Epithelial cell of prostate (primary cell): ENCODE measurements at places on chromosomes 4 and X.

DNA sequence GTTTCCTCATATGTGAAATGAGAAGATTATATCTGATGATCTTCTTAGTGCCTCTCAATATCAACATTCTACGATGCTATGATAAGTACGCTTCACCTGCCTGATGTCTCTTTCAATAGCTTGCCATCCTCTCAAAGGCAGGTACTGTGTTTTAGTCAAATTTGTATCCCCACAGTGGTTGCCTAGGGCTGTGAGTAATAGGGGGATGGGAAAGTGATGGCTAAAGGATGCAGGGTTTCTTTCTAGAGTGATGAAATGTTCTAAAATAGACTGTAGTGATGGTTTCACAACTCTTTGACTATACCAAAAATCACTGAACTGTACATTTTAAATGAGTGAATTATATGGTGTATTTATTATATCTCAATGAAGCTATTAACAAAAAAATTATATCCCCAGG lies 142.8 kb downstream of the HS6ST2 start:
- no peak for DNase-seq

DNA sequence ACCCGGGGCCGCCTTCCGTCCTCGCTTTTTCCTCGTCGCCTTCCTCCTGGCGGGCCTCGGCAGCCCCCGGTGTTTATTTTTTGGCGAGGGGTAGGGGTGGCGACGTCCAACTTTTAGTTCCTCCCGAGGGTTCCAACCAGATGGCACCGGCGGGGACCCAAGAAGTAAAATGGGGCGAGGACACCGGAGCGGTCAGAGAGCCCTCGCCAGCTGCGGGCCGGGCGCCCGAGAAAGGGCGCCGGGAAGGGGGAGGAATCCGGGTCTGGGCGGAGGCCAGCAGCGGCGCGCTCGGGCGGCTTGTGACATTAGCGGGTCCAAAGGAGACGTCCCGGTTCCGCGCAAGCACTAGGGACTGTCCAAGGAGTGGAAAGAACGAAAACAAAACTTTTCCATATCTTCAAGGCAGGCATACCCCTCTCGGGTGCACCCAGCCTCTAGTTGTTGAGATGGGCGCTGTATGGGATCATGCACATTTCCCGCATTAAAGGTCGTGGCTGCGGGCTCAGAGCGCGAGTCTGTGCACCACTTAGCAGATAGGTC lies 691 bp upstream of the USP46 start:
- DNase-seq, result no peak

DNA sequence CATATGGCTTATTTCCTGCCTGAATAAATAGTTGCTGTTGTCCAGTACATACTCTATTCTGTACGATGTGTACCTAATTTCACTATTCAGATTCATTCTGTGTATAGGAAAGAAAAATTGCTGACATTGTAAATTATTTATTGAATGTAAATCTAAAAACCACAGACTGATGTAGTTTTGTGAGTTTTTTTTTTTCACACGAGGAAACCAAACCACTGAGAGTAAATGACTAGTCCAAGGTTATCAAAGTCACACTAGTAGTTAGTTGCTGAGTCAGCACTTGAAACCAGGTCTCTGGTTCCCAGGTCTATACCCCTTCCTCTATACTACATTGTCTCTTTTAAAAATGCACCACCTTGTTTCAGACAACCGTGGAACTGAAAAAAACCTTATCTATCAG lies 298.3 kb upstream of the DIAPH2 start:
- DNase-seq, result no peak

DNA sequence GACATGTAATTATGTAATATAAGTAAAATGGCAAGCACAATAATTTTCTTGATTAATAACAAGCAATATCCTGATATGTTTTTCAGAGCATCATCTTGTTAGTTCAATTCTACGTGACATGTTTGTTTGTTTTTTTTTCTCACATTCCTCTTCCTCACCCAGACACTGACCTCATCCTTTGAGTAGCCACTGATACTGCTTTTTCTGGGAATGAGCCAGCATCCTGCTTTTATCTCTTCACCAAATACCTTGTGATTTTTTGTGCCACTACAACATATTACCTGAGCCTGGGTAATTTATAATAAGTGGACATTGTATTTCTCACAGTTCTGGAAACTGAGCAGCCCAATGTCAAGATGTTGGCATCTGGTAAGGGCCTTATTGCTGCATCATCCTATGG lies 484.0 kb downstream of the NAF1 start:
- DNase-seq, result no peak

DNA sequence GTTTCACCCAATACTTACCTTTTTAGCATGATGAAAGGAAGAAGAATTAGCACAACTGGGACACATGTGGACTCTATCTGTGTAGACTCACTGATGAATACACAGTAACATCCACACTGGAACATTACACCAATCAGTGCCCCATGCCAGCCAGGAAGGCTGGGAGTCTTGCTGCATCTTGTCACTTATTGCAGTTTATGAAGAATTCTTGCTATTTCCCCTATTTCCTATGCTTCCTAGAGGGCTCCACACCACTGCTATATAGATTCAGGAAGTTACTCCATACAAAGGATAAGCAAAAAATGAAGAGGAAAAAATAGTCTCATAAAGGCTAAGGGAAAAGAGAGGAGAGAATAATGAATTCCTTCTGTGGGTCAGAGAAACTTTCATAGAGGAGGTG lies 201.0 kb downstream of the CAMK2D start:
- no peak for DNase-seq

GRCh38 chrX:37722595-37722994 lies 37.0 kb downstream of the XK start:
- no peak for DNase-seq

DNA sequence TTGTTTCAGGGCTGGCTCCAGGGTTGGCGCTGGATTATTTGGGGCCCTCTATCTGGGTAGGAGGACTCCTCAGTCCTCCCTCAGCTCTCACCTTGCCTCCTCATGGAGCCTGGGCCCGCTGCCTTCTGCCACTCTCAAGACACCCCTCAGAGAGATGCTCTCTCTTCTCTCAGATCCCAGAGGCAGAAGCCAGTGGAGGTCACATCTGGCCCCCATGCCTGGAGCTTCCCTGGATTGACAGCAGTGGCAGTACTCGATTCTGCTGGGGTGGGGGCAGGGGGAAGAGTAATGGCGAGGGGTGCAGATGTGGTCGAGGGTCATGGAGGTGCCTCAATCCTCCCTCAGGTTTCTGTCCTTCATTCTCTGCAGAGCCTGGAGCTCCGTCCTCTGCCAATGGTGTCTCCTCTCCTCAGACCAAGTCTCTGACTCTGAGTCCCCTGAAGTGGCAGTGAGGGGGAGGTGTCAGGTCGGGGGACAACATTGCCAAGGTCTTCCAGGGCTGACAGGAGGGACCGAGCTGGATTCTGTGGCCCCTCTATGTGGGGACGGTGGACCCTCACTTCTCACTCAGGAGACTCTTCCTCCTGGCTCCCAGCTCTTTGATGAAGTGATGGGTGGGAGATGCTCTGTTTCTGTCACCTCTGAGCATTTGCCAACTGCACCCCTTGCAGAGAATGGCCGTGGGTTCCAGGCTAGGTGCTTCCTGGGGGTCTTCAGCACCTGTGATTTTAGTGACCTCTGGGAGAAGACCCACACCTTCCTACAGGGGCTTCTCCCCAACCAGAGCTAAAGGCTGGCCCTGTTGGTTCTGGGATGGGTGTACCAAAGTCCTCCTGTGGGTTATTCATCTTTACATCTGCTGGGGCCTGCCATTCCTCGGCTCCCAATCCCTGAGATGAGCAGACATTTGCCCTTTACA lies 10.9 kb upstream of the HSFX1 start:
- no peak for DNase-seq

DNA sequence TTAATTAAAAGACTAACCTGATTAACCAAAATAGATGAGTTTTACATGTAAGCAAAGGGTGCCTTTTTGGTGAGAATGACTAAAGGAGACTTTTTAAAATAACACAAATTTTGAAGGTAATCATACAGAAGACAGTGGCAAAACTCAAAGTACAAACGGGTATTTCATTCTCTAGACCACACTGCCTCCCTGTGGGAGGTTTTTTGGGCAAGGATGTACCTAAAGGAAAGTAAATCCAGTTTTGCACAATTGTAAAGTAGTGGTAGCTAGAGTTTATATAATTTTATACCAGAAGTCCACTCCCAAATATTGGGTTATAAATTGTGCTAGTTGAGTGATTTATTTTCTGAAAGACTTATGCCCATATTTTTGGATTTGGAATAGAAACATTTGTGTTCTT lies 201.0 kb downstream of the PAPSS1 start:
- DNase-seq, result no peak

GRCh38 chr4:150297861-150298474 lies 219.7 kb downstream of the DCLK2 start:
- DNase-seq, result no peak

GRCh38 chr4:151806511-151806927 lies 45.7 kb upstream of the GATB start:
- DNase-seq, result no peak

GRCh38 chrX:85922821-85923220 lies 124.5 kb downstream of the CHM start:
- peak; percentile 1 for DNase-seq

- no peak for DNase-seq
Observed at GRCh38 chr4:162707962-162708361, 458.7 kb downstream of the NAF1 start.

DNA sequence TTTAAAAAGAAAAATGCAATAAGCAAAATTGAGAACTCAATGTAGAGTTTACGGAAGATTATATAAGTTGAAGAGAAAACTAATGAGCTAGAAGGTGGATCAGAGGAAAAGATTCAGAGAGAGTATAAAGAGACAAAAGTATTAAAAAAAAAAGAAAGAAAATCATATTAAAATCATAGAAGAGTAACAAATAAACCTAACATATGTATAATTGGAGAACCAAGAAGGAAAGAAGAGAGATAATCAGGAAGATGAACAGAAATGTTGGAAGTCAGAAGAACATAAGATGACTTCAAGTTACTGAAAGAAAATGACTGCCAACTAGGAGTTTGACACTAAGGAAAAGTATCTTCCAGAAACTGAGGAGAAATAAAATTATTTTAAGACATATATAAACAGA lies 34.3 kb upstream of the ANTXR2 start:
- DNase-seq, result no peak

DNA sequence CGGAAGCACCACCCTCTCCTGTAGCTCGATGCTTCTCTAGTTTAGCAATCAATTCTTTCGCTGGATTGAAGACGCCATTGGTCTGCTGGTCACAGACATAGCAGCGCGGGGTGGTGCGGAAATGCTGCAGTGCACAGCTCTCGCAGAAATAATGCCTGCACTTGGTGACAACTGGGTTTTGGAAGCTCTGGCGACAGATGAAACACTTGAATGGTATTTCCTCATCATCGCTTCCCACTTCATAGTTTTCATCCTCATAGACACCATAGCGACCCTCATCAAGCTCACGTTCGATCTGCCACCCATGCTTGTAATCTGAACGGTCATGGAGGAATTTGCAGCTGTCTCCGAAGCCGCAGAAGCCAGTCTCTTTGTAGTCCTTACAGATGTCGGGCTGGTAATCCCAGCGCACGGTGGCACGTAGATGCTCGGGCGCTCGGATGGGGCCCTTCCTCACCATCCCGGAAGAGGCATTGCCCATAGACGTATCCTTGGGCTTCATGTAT lies 854 bp downstream of the RNF113A start:
- no peak for DNase-seq

DNA sequence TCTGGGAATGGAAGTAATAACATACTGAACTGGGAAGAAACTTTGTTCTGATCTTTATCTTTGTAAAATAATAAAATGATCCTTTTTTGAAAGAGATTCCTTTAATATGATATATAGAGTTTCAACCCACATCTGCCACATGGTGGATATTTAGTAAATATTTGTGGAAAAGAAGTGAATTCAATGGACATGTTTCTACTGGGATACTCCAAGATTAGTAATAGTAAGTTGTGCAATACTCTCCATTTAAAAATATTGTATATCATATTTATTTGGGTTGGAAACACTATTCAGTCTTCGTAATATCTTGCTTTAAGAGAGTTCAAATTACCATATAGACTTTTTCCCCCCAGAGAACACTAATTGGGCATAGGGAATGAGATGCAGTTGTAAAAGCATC lies 17.8 kb upstream of the ARSJ start:
- DNase-seq, result no peak

GRCh38 chr4:100797791-100798190 lies 280.0 kb upstream of the EMCN start:
- DNase-seq, result no peak

GRCh38 chr4:80321776-80322175 lies 13.8 kb upstream of the CFAP299 start:
- DNase-seq, result no peak

GRCh38 chrX:97367125-97367524 lies 483.4 kb downstream of the RPA4 start:
- DNase-seq, result no peak

DNA sequence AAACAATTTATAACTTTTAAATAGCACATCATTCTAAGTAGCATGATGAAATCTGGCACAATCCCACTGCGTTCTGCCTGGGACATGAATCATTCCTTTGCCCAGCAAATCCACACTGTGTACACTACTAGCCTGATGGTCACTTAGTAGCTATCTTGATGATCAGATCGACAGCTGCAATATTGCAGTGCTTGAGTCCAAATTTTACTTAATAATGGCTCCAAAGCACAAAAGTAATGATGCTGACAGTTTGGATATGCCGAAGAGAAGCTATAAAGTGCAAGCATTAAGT lies 86.6 kb upstream of the NPNT start:
- DNase-seq, result peak; percentile 10

DNA sequence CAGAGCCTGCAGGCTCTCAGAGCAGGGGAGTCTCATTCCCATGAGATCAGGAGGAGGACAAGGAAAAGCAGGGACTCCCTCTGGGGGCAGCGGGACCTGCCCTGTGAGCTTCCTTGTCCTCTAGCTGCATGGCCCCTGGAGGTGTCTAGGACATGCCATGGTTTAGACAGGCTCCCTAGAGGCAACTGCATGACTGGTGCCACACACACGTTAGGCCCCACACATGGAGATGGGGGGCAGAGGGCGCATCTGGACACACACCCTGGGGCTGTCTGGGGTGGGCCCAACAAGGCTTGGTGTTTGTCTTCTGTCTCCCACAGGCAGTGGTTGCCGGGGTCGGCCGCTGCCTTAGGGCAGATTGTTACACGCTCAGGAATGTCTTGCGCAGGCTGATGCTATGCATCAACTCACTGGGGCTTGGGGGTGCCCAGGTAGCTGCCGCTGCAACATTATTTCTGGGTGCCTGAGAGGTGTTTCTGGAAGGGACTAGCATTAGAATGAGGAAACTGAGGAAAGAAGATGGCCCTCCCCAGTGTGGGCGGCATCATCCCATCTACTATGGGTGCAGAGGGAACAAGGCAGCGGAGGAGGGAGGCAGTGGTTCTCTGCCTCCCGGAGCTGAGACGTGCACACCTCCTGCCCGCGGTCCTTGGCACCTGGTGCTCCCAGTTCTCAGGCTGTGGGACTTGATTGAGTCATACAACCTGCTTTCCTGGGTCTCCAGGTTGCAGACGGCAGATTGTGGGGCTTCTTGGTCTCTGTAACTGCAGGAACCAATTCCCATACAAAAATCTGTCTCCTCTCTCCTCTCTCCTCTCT lies 32.1 kb upstream of the GPR78 start:
- DNase-seq, result no peak

- DNase-seq, result no peak
Observed at GRCh38 chrX:125203737-125204578, 115.7 kb upstream of the TEX13C start.
